ENCODE measurements at places on chromosomes 12 and 14.

GRCh38 chr14:30417121-30417520 lies 141.8 kb upstream of the G2E3 start:
- DNase-seq = no peak

- no peak for DNase-seq
Observed at GRCh38 chr14:32757568-32757967, 181.1 kb upstream of the NPAS3 start.

GRCh38 chr14:84375235-84375634 lies 1154.7 kb upstream of the FLRT2 start:
- no peak for DNase-seq

GRCh38 chr12:69719336-69720316 lies 19.0 kb upstream of the RAB3IP start:
- DNase-seq = no peak

DNA sequence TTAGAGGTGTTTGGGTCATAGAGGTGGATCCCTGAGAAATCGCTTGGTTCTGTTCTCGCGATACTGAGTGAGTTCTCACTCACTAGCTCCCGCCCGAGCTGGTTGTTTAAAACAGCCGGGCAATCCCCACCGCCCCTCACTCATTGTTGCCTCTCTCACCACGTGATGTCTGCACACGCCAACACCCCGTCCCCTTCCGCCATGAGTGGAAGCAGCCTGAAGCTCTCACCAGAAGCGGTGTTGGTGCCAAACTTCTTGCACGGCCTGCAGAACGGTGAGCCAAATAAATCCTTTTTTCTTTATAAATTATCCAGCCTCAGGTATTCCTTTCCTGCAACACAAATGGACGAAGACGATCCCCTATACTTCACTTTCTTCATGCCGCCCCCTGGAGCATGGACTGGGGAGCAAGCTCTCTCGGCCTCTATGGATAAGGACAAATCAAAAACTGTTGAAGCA lies 45.4 kb upstream of the CCND2 start:
- no peak for DNase-seq

DNA sequence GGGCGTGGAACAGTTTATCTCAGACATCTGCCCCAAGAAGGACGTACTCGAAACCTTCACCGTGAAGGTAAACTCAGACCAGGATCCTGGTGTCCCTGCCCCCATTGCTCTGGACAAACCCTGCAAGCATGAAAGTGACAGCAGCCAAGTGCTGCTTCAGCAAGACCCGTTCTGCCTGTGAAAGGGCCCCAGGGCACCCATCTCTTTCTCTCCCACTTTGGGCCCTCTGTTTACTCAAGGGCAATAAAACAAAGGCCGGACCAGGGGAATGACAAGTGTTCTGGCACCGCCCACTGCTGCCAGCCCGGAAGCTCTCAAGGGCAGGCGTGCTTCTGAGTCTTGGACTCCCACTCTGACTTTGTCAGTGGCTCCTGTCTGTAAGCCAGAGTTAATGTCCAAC lies 35.3 kb downstream of the CD9 start:
- DNase-seq = no peak

DNA sequence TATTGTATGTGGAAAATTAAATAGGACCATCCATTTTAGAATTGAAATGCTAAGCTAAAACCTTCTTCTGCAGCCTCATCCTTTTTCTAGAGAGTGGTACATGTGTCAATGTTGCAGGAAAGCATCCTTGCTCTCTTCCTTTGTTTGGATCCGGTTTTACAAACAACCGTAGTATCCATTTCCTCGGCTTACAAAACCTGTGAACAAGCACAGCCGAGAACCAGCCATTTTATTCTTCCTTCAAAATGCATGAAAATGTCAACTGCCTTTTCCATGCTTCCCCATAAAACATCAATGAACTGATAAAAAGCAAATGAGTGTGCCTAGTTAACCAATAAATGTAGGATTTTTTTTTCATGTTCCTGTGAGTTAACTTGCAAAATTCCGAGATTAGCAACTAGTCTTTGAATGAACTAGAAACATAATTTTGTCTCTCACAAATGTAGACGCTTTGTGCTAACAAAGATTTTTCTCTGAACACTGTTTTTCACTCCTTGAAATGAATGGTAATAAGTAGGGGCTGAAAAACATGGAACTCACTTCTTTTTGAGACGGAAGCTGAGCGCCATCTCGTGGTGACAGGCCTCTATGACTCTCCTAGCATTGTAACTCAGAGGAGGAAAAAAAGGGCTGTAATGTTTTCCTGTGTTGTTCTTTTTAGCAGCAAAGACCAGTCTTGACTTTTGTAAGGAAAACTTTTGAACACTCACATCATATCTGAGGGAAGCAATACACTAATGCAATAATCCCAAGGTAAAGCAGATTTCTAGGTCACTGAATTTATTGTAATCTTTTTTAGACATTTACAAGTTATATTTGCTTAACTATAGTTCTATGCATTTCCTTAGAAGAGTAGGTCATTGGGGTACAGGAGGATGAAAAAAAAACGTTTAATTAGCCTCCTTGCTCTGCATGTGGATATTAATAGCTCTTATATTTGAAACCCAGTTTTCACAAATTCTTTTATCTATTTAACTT lies 157.4 kb upstream of the FOXG1 start:
- no peak for DNase-seq

DNA sequence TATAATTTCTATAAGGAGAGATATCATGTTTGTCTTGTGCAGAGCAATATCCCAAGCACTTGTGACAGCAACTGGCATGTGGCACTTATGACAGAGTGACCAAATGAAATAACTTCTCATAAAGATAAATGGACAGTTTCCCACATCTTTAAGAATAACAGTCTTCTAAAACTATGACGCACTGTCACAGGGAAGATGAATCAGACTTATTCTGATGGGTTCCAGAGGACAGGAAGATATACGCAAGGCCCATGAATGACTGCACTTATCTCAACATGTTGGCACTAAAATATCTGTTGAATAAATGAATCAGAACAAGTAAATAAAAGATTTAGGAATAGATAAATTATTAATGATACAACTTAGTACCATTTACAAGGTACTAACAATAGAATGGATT lies 465.8 kb upstream of the SYT1 start:
- DNase-seq = no peak

- DNase-seq = no peak
Observed at GRCh38 chr12:21771311-21771710, 3.2 kb downstream of the KCNJ8 start.

Data from effector memory CD8-positive, alpha-beta T cell (primary cell).